ENCODE measurements at places on chromosomes 2 and 18.

- no peak for DNase-seq
Observed at GRCh38 chr2:28453396-28453795, 42.5 kb upstream of the PLB1 start.

- DNase-seq, result no peak
Observed at GRCh38 chr2:218172845-218173244, 6.1 kb upstream of the CXCR1 start.

DNA sequence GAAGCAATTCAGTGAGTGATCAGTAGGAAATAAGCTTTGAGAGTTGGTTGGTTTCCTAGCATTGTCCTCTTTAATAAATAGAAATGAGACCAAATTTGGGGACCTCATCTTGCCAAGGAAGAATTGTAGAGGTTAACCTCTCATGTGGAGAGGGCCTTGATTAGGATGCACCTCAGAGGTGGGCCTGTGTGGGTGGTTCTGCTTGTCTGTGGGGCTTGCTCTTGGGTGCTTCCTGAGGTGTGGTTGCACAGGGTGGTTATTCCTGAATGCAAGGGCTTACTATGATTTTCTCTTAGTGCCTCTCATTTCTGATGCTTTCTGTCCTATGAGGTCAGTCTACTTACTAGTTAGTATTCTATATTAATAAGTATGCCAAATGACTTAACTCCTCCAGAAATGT is 89.6 kb upstream of the MGAT5 start:
- no peak for DNase-seq

- DNase-seq, result no peak
Observed at GRCh38 chr2:95122197-95122551, 566 bp upstream of the MRPS5 start.

DNA sequence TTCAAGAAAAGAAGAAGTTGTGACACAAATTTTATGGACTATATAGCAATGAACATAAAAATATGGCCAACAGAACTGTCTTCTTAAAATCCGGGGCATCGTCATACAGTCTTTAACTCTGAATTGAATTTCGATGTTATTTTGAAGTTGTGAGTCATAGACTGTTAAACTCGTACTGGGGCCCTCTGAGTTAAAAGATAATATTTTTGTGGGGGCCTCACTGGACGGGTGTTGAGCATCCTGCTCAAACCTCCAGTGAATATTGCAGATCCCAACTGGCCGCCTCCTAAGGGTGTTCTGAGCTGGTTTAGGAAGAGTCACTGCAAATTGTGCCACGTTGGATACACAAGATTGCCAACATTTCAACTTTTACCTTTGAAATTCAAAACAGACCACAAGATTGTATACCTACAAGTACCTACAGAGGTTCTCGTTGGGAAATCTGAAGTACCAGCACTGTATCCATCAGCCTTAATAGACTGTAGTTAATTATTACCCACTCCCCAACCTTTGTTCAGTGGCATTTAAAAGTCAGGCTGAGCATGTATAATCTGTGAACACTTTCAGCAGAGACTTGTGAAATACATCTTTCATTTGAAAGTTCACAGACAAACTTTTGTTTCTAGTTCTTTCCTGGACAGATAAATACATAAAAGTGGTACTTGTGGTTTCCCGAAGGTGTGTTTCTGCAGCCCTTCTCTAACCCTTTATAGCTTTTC is 27.8 kb downstream of the KLHL23 start:
- DNase-seq, result no peak

- no peak for DNase-seq
Observed at GRCh38 chr18:72768681-72769229, 99.0 kb downstream of the NETO1 start.

DNA sequence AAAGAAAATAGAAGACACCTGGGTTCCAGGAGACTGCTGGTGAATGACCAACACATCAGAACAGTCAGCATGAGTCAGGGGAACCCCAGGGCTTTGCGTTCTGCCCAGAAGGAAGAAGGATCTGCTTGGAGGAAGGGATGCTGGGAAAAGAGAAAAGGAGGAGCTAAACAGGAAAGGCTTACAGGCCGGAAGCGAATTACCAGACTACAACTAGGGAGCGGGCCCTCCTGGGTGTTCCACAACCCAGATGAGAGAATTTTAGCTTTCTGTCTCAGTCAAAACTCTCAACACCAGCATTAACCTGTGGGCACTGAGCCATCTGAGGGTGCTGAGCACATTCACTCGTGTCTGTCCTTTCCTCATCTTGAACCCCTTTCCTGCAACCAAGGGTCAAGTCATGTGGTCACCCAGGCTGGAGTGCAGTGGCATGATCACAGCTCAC is 19.2 kb downstream of the CDC42EP3 start:
- no peak for DNase-seq

DNA sequence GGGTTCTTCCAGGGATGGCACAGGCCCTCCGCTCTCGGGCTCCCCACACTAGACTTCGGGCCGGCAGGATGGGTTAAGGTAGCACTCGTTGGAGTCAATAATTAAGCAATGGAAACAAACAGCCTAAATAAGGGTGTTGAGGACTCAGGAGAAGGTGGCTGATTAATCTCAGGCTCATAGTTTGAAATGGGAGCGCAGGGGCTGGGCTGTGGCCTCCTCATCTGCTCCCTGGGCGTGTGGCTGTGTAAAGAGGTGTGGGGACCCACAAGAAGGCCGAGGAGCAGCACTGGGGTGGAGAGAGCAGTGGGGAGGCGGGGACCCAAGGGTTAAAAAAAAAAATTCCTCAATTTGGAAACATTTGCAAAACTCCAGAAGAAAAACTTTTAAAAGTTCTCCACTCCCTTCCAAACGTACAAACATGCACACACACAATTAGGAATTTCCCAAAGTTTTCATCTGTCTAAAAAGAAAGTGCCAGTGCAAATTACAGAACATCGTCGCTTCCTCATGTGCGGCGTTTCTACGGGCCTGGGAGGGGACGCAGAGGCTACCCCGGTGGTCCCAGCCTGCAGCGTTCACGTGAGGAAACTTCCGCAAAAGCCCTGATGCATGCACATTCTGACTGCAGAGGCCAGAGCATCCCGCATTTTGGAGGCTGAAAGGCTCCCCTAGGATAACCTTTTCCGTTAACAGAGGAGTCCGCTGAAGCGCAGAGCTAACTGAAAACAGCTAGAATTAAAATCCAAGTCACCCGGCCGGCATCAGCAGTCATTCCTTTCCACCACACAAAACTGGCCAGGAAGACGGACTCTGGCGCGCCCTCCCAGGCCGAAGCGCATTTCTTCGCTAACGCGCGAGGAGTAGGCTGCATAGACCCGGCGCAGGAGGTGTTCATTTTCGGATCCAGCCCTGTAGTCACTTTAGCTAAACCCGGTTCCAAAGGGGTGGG is 1.0 kb upstream of the TUBB6 start:
- peak; percentile 34 for DNase-seq

DNA sequence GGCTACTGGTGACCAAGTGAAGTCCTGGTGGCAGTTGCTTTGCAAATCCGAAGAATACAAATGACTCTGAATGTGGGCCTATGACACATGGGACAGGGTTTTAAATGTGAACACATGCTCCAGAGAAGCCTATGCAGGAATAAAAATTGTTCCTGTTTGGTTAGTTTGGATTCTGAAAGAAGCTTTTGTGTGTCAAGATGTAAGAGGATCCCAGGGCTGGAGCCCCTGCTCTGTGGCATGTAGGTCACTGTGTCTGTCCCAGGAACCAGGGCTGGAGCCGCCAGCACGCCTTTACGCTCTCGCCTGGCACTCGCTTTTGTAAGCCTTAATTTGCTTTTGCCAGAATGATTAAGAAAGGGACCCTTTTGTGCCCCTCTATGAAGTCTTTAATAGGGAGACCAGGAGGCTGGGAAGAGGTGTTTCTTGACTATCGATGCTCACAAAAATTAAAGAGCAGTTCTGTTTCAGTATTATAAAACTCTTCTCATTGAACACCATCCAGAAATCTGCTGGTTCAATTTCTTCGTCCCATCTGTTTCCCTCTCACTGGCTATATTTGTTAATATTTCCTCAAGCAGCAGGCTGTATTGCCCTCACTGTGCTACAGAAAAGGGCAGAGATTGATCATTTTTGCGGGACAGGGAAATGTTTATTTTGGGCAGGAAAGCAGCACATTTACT is 532.7 kb upstream of the POU3F3 start:
- DNase-seq, result no peak

Measured in body of pancreas (tissue), 4 donors.